CD4-positive, alpha-beta T cell treated with Interferon alpha-2 for 1 hour (primary cell): ENCODE measurements at places on chromosomes 4 and X.
A peak's percentile ranks its signal among the peaks of the same experiment; 100 is the strongest.

GRCh38 chr4:105622269-105622668 is 69.8 kb downstream of the ARHGEF38 start:
- DNase-seq, result no peak

- DNase-seq, result no peak
Observed at GRCh38 chrX:32873786-32874185, 337.6 kb downstream of the DMD start.

DNA sequence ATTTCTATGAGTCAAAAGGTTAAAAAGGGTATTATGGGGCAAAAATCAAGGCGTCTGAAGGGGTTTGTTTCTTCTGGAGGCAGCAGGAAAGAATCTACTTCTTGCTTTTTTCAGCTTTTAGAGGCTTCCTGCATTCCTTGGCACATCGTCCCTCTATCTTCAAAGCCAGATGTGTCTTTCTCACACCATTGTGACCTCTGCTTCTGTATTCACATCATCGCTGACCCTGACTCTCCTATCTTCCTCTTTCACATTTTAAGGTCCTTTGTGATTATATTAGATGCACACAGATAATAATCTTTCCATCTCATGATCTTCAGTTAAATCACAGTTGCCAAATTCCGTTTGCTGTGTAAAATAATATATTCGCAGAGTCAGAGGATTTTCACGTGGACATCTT is 112.7 kb downstream of the PPP4R3C start:
- no peak for DNase-seq

DNA sequence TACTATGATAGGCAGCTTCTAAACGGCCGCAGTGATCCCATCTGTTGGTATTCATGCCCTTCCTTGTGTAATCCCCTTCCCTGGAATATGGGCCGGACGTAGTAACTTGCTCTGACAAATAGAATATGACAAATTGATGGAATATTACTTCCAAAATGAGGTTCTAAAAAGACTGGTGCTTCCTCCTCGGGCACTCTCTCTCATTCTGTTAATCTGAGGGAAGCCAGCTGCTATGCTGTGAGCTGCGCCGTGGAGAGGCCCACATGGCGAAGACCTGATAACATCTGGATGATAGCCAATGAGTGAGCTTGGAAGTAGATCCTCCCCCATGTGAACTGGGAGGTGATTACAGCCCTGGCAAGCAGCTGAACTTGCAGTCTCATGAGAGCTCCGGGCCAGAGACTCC is 27.2 kb upstream of the SLC25A4 start:
- no peak for DNase-seq

DNA sequence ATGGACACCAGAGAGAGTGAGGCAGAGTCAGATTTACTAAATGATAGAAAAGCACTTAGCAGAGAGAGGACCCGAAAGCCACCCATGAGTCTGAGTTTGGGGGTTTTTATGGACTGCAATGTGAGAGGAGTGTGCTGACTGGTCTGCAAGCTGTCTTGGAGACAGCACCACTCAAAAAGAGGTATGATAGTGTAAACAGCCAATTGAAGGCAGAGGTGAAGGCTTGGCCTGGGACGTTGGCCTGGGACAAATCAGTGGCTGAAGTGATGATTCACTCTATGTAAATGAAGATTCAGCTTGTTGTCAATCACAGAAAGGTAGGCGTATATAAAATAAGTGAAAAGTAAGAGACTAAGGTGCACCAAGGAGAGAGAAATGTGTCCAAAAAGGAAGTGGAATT is 217.6 kb upstream of the ZFP42 start:
- no peak for DNase-seq

- DNase-seq, result no peak
Observed at GRCh38 chr4:112245383-112245782, 13.8 kb downstream of the AP1AR start.

GRCh38 chr4:159143687-159144086 is 40.8 kb downstream of the RAPGEF2 start:
- DNase-seq, result no peak

DNA sequence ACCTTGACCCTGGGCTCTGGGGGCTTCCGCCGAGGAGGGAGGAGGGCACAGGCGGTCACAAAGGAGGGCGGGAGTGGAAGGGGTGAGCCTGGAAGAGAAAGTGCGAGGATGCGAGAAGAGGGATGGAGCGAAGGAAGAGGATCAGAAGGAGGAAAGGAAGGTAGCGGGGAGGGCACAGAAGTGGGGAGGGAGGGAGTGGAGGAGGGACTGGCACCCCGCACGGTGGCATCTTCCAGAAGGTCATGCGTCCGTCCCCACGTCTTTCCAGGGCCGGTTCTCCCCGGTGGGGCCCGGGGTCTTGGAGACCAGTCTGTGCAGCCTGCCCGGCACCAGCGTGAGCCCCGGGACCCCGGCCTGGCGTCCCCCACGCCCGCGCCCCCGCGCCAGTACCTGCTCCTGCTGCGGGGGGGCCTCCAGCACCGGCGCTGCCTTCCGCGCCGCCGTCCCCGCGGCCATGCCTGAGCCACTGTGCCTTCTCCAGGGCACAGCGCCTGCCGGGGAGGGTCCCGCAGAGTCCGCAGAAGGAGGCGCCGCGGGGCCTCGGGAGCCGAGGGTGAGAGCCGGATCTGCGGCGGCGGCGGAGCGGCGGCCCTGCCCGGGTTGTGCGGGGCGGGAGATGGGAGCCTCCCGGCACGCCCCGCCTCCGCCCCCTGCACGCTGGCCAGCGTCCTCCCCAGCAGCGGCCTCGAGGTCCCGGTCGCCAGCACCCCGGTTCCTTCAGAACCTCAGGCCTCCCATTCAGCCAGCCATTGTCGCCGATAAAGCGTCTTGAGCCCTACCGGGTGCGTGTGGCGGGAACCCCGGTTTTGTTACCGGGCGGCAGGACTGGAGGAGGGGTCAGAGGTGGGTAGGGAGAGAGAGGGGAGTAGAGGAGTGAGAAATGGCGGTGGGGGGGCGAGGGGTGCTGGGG is at the start of gene RNF175:
TSS of gene RNF175 (minus strand) at position 618 of the 910 bp plus-strand sequence. CDS start at position 456, 162 bp downstream.
- DNase-seq, result no peak

GRCh38 chrX:40097504-40098263 is at the start of gene BCOR:
Gene BCOR (minus strand): TSS chrX:40097958. CDS start chrX:40077929, 20,029 bp downstream.
- DNase-seq, result peak; percentile 77

GRCh38 chr4:37876156-37876555 is 14.7 kb upstream of the TBC1D1 start:
- DNase-seq, result no peak

- DNase-seq, result no peak
Observed at GRCh38 chr4:71211748-71212147, 127.1 kb upstream of the SLC4A4 start.

DNA sequence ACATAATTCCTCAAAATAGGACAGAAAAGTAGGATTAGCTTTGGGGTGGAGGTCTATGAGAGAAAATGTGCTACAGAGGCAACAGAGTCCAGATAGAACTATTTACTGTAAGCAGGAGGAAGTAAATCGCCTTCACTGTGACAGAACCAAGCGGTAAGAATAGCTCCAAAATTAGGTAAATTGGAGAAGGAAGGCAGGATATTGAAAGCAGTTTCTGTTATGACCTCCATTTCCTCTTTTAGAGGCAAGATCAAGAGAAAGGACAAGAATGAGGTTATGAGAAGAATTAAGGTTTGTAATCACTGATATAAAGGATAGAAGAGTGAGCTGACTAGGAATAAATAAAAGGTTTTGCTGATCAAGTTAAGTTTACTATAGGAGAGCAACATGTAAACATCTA is 44.1 kb upstream of the NEUROG2 start:
- DNase-seq, result no peak

GRCh38 chr4:6703786-6704185 is 5.9 kb downstream of the MRFAP1L1 start:
- DNase-seq, result no peak

DNA sequence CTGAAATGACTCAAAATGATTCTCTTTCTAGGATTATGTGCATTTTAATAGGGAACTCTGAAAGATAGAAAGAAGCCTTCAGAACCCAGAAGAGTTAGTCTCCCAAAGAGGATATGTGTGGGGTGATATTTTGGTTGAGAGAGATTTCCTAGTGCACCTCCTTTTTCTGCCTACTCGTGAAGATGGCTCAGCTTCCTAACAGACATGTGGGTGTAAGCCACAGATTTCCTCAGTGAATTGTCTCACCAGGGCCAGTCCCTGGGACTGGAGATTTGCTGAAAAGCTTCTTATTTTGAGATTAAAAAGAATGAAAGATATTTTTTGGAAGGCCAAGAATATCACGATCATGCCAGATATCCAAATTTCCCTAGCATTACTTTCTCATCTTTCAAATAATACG is 42.8 kb downstream of the MAGEB17 start:
- DNase-seq, result no peak

DNA sequence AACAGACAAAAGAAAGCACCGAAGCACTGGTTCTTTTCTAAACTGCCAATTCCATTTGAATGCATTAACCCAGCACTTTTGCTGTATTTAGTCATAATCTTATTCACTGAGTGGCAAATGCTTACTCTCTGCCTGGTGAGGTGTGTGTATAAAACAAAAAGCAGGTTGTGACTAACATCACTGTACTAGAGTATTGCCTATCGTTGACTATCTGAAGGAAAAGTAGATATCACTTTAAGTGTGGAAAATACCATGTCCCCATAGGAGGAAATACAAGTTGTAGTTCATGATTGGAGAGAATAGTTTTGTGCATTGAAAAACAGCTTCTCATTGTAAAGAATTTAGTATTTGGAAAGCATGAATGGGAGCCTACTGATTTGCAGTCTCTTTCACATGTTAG is 2.7 kb downstream of the PDLIM5 start:
- DNase-seq, result no peak
